Uterus (tissue), 4 donors: ENCODE measurements at places on chromosomes 7 and 10. TPM values are rescaled to one million over a fixed set of nuclear protein-coding genes. Genes with fewer than 3 reads are reported as not detected.

The CHRM2 gene
- total RNA-seq = not detected

- no peak for DNase-seq
Observed at GRCh38 chr10:92792661-92793060, 55.7 kb upstream of the EXOC6 start.

- peak; percentile 73 for DNase-seq
Observed at GRCh38 chr10:13712837-13713581, 126.2 kb downstream of the PRPF18 start.

DNA sequence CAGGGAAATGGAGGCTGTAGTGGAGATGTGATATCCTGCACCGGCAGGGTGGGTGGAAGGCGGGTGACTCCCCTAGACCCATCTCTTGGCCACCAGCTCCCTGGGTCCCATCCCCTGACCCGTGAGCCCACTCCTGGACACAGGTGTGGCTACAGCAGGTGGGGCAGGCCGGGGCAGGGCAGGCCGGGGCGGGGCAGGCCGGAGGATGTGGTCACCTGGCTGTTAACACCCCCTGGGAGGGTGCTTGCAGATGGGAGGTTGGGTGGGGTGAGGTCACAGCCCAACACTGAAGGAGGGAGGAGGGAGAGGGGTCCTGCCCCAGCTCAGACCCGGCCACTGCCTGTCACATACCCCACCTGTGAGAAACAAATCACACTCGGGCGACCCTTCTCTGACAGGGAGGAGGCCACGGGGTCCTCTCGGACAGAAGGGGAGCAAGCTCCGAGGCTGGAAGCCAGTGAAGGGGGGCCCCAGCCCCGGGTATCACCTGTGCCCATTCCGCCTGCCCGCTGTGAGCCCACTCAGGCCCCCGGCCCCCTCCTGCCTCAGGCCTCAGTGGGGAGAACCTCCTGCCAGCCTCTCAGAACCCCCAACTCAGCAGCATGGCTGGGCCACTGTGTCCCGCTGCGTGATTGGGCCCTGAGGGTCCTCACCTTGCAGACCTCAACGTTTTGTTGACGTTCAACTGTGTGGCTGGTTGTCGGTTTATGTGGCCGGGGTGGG, 74.0 kb downstream of the MICALL2 start:
- no peak for DNase-seq

DNA sequence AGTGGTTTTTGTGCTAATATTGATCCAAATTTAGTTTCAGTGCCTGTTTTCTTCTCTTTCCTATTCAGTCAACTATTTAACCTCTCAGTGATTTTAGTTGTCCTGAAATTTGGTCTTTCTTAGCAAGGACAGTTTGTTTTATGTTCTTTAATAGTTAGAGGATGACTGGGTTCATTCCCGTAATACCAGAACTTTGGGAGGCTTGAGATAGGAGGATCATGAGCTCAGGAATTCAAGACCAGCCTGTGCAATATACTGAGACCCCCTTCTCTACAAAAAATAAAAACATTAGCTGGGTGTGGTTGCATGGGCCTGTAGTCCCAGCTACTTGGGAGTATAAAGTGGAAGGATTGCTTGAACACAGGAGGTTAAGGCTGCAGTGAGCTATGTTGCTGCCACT, 148.3 kb downstream of the EXOC4 start:
- no peak for DNase-seq

The NEUROD6 gene
- total RNA-seq = not detected
